Type B pancreatic cell (in vitro differentiated cells): ENCODE measurements at places on chromosomes 6 and 20. TPM values are rescaled to one million over a fixed set of nuclear protein-coding genes. Genes with fewer than 3 reads are reported as not detected.

GRCh38 chr6:37357860-37358259, 4.1 kb downstream of the RNF8 start:
- no peak for DNase-seq

DNA sequence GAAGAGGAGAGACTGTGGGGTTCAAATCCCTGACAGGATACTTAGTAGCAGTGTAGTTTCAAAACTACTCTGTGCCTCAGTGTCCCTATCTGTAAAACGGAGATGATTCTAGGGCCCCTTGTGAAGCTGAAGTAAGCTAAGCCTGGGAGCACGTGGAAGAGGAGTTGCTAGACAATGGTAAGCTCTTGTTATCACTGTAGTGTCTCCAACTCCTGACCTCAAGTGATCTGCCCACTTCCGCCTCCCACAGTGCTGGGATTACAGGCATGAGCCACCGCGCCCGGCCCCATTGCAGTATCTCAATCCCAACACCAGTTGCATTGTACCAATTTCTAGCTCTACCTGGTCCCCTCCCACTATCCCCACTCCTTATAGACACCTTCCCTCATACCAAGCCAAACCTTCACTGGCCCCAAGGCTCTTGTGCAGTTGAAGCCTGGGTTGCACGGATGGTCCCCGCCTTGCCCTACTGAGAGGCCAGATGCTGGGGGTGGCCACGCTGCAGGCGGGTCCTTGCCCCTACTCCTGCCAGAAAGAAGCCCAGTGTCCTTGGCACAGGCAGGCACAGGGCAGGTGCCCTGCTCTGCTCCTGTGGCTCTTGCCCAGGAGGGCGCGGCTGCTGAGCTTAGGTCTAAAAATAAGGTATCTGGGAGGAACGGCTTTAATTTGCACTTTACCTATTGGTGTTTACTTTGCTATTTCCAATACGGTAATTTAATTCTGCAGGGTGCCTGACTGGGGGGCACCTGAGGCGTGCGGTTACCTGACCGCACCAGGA, 118.1 kb downstream of the VEGFA start:
- no peak for DNase-seq

DNA sequence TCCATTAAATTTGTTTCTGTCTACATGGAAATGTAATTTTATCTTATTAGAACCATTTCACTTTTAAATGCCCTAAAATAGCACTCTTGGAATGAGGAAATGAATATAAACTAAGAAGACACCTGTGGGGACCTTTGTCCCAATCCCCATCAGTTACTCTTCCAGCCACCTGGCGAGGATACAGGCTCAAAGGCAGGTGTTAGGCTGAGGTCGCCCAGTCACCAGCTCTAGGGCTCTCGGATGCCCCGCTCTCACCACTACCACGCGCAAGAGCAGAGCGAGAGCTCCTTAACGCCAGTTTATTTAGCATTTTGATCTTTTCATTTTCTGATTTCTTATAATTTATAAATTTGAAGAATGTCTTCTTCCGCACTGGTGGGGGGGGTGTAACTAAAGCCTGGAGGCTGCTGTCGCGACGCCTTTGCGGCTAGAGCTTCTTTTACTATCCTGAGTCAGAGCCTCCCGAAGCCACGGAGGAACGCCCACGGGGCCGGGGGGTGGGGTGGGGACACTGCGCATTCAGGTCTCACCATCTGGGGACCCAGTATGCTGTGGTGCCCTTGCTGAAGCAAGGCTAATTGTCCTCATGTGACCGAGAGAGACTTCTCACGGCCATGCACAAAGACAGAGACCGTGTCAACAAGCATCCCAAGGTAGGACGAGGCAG, 38.7 kb upstream of the AFDN start:
- DNase-seq: peak; percentile 51

DNA sequence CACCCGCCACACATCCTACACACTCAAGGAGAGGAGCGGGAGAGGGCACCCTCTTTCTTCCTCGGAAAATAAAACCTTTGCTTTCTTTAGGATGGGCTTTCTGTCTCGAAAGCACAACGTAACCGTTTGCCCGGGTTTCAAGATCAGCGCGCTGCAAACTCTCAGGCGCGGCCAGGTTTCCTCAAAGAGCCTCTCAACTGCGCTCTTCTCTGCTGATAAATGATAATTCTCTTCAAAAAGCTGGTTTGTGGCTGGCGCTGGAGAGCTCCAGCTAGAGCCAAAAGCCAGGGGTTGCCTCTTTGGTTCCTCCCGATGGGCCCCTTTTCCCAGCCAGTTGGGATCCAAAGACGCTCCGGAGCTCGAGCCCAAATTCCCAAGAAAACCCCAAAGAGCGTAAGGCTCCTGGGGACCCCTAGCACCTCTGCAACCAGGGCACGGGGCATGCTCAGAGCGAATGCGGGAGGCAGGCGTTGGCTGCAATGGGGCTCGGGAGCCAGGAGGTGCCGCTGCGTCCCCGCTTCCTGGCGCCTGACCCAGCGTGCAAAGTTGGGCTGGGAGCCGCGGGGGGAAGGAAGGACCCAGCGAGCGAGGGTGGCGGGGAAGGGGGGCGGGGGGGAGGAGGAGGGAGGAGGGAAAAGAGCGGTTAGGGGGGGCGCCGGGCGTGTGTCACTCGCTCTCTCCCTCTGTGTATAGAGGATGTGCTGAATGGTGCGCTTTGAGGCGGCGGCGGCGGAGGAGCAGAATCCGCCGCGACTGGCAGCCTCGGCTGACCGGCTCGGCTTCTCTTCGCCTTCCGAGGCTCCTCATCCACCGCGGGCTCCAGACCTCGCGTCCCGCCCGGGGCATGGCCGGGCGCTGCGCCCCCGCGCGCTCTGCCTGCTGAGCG, at the start of gene PLCB1:
PLCB1 (plus strand) TSS at position 669 of the 886 bp plus-strand sequence. CDS start 386 bp downstream, outside the sequence.
- peak; percentile 90 for DNase-seq

GRCh38 chr20:35317416-35318210, 25.4 kb upstream of the FAM83C start:
- no peak for DNase-seq

DNA sequence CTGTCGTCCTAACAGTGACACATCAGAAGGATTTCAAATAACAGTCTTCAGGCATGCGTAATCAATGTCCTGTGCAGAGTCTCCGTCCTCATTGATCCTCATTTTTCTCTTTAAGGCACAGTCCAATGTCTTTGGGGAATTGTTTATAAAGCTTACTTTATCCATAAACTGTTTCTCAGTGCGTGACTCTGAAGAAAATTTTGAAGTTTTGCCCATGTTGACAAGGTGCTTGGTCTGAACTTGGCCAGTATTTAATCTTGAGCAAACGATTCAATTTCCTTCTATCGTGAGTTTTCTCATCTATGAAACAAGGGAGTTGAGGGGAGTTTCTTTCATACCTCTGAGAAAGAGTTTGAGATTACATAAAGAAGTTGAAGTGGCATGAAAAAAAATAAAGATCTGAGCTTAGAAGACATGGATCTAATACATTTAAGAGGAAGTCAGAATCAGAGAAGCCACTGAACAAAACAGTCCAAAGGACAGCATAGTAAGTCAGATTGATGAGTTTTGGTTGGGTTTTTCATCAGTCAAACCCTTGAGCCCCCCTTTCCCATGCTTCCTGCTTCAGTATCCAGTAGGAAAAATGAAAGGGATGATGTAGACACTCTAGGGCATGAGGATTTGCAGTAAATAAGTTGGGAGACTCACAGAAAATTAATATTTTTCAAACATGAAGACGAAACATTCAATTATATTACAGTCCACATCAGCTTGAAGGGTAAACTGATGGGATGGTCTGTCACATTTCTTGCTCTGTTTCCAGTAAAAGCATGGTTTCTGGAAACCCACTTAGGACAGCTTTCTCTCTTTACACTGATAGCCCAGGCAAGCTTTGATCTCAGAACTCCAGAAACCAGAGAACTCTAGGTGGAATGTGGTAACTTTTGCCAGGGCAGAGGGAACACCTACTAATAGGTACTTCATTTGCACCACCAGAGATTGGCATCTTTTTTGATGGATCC, 8.1 kb downstream of the EDN1 start:
- no peak for DNase-seq

- no peak for DNase-seq
Measured at GRCh38 chr20:24472426-24472825, 3.0 kb downstream of the SYNDIG1 start.

GRCh38 chr6:64874776-64875175, 832.2 kb downstream of the EYS start:
- no peak for DNase-seq

GRCh38 chr6:42720739-42721138, 1.7 kb downstream of the PRPH2 start:
- no peak for DNase-seq

DNA sequence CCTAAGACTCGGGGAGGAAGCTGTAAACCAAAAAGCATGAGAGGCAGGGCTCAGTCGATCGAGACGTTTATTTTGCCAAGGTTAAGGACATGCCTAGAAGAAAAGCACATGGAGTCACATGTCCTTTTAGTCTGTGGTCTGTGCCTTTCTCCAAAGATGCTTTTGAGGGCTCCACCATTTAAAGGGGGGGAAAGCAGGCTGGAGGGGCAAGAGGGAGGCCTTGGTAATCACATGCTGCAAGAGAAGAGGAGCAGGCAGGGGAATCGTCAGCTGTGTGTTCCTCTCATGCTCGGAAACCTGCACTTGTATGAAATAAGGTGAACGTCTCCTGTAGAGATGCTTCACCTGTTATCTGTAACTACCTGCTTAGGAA, 9.1 kb upstream of the YTHDF1 start:
- DNase-seq: no peak

DNA sequence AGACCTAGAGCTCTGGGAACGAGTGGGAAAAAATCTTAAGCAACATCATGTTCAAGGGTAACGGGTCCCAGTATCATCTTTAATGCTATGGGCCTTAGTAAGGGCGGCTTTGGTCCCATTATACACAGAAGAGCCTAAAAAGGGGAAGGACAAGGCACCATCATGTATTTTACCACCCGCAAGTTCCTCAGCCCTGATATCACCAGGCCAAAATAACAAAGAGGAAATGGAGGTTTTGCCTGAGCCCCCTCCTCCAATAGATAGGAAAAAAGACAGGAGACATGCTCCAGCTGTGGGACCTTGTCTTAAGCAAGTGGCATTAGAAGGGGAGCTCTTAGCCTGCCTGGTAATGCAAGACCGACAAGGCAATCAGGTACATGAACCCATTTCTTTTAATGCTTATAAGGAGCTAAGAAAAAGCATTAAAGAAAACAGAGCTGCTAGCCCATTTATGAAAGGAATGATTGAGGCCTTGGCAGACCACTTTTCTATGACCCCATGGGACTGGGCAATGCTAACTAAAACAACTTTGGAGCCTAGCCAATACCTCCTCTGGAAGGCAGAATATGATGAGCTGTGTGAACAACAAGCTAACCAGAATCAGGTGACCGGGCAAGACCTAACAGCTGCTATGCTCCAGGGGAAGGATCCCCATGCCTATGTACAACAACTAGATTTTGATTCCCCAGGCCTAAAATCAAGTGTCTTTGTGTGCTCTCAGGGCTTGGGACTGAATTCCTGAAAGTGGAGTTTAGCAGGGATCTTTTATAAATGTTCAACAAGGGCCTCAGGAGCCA, 23.2 kb downstream of the HLA-DPA1 start:
- no peak for DNase-seq

GRCh38 chr6:43996618-43997344, 130.5 kb downstream of the MRPL14 start:
- DNase-seq: no peak

The BMP2 gene
- total RNA-seq: 12.8 and 17.9 TPM in 2 replicates

The NKX2-4 gene
- not detected in 2 replicates for total RNA-seq

The OLIG3 gene
- 1.2 and 3.4 TPM in 2 replicates for total RNA-seq

The PBOV1 gene
- total RNA-seq: not detected in 2 replicates

The DEFB132 gene
- total RNA-seq: not detected in 2 replicates

The DEFB124 gene
- not detected in 2 replicates for total RNA-seq
